ENCODE measurements at places on chromosomes 1 and 21. TPM values are rescaled to one million over a fixed set of nuclear protein-coding genes. Genes with fewer than 3 reads are reported as not detected.

PTAFR gene
- total RNA-seq: 1.3 TPM

LEMD1 gene
- total RNA-seq: 11.9 TPM

GPR157 gene
- total RNA-seq: 7.7 TPM

MFSD2A gene
- 8.0 TPM for total RNA-seq

TFF2 gene
- not detected for total RNA-seq

ISG20L2 gene
- total RNA-seq: 41.7 TPM

- no peak overlapping the region for H3K4me3 ChIP-seq
- no peaks in the 10 kb centered on the region for H3K27me3 ChIP-seq
- H3K27ac ChIP-seq: no peak overlapping the region
- no peaks in the 10 kb centered on the region for H3K4me1 ChIP-seq
- H3K36me3 ChIP-seq: no peaks in the 10 kb centered on the region
Observed at GRCh38 chr21:41220208-41220733, 52.3 kb downstream of the BACE2 start.

DNA sequence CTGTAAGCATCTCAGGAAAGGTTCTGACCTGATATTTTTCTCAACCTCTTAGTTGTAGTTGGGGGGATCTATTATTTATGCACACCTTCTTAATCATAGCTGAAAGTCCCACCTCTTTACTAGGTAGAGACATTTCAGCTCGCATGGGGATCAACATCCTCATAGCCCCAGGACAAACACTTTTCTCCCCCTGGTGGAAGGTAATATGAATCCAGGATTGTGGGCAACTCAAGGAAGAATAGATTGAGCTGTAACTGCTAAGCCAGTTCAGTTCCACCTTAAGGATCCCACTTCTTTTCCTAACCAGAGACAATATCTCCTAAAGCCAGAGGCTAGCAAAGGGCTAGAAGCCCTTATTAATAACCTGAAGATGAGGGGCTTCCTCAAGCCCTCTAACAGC is 25.4 kb upstream of the SMYD3 start:
- no peak for DNase-seq
- H3K27ac ChIP-seq: no peak overlapping the region
- no peaks in the 10 kb centered on the region for H3K27me3 ChIP-seq
- no peaks in the 10 kb centered on the region for H3K36me3 ChIP-seq
- no peaks in the 10 kb centered on the region for H3K4me1 ChIP-seq

GRCh38 chr1:191432817-191433216 is 725.4 kb upstream of the RGS18 start:
- H3K27ac ChIP-seq: no peak overlapping the region
- H3K4me3 ChIP-seq: no peak overlapping the region
- H3K27me3 ChIP-seq: no peaks in the 10 kb centered on the region
- no peak for DNase-seq
- H3K4me1 ChIP-seq: no peaks in the 10 kb centered on the region
- no peaks in the 10 kb centered on the region for H3K36me3 ChIP-seq

DNA sequence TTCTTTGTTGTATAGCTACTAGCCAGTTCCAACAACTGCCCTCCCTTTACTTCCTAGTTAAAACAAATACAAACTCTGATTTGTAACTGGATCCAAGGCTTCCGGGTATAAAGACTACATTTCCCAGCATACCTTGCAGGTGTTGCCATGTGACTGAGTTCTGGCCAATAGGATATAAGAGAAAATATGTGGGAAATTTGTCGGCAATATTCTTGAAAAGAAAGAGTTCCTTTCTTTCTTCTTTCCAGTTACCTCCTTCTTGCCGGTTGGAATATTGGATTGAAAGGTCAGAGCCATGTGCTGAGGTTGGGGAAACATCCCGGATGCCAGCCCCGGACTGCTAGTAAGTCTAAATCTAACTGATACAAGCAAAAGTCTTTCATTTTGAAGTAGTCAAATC is 23.0 kb upstream of the ZBTB40 start:
- H3K4me3 ChIP-seq: peak overlapping the region; percentile 55
- no peaks in the 10 kb centered on the region for H3K36me3 ChIP-seq
- H3K4me1 ChIP-seq: no peaks in the 10 kb centered on the region
- H3K27ac ChIP-seq: peak overlapping the region; percentile 18
- DNase-seq: peak; percentile 69

- no peak overlapping the region for H3K27ac ChIP-seq
- no peaks in the 10 kb centered on the region for H3K4me1 ChIP-seq
- DNase-seq: no peak
- H3K27me3 ChIP-seq: peaks cover 14% of the 10 kb centered on the region
- H3K36me3 ChIP-seq: no peaks in the 10 kb centered on the region
Observed at GRCh38 chr1:19987719-19988118, 8.3 kb upstream of the PLA2G2A start.

- H3K4me3 ChIP-seq: no peak overlapping the region
- no peaks in the 10 kb centered on the region for H3K4me1 ChIP-seq
- H3K27me3 ChIP-seq: no peaks in the 10 kb centered on the region
- no peaks in the 10 kb centered on the region for H3K36me3 ChIP-seq
- no peak overlapping the region for H3K27ac ChIP-seq
Observed at GRCh38 chr1:192592517-192592916, 16.9 kb downstream of the RGS1 start.

DNA sequence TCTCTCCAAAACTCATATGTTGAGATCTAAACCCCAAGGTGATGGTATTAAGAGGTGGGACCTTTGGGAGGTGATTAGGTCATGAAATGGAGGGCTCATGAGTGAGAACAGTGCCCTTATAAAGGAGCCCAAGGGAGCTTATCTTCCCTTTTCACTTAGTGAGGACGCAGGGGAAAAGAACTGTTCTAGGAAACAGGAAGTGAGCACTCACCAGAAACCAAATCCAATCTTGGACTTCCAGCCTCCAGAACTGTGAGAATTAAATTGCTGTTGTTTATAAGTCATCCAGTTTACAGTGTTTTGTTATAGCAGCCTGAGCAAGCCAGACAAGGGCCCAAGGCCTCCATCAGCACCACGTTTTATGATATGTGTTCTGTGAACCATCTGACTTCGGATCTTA is 60.3 kb upstream of the LRRC8D start:
- peaks cover 8% of the 10 kb centered on the region for H3K4me1 ChIP-seq
- H3K4me3 ChIP-seq: no peak overlapping the region
- no peak for DNase-seq
- no peaks in the 10 kb centered on the region for H3K27me3 ChIP-seq

DNA sequence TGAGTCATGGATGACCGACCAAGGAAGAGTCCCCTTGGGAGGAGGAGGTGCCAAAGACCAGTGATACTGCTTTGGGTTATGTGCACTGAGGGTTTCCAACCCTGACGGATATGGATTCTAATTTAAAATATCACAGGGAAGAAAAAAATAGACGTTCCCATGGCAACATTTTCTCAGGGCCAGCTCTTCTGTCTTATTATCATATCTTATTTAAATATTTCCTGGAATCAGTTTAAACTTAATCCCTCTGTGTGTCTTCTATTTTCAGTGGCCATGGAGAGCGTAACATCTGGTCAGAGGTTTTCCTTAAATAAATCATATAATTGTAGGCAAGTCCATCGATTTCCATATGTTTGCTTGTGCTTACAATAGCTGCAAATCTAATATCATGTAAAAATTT is 205.4 kb upstream of the FMN2 start:
- H3K4me3 ChIP-seq: no peak overlapping the region
- DNase-seq: no peak
- H3K27me3 ChIP-seq: no peaks in the 10 kb centered on the region

GRCh38 chr1:232969799-232970198 is 19.4 kb downstream of the NTPCR start:
- no peaks in the 10 kb centered on the region for H3K4me1 ChIP-seq
- DNase-seq: no peak
- no peak overlapping the region for H3K27ac ChIP-seq
